ENCODE measurements at places on chromosomes 1 and 21. TPM values are rescaled to one million over a fixed set of nuclear protein-coding genes. Genes with fewer than 3 reads are reported as not detected.

GRCh38 chr1:96865731-96866685 is 144.4 kb downstream of the PTBP2 start:
- no peak for DNase-seq

DNA sequence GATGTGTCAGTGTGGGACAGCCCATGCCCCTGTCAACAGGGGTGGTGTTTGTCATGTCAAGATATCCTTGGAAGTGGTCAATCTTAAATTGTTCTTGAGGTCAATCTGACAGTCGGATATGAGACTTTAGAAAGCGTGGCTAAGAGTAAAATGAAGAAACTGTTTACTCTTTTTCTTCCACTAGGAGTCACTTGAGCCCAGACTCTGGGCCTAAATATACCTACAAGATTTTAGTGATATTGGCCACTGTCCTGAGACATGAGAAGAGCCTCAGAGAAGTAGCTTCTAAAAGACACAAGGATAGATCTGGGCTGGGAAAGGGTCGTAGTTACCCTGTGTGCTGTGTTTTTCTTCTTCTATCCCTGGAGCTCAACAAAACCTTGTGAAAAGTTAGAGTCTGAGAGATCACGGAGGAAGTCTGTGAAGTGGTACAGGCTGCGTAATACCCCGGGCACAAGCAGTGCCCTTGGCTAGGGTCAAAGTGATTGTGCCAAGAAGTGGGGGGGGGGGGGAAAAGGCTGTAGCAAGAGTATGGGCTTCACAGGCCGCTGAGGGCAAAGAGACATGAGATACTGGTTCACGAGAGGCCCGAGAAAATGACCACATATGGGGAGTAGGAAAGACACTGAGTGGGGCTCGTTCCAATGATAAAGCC is 355.2 kb upstream of the GREM2 start:
- no peak for DNase-seq

DNA sequence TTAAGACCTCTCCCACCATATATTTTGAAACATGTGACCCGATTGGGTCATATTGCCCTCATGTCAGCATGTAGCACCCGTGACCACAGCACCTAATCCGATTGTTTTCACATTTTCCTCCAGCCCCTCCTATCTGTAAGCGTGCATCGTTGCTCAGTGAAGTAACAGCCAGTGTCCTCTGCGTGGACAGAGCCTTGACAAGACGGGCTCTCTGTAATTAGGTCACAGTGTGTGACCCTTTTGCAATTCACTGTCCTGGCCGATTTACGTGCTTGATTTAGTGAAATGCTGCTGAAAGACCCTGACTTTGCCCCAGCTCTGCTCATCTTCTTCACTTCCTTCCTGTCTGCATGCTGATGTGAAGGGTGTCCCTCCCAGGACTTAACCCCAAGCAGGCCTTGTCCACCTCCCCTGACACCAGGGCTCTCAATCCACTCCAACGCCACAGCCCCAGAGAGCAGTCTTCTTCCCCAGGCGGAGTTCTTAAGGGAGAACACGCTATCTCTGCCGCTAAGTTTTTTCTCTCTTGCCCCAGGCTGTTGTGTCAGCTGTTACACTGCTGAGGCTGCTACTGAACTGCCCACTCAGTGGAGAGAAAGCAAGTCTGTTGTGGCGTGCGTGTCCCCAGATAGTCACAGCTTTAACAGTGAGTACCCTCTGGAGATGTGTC is 19.4 kb downstream of the URB2 start:
- DNase-seq = no peak

DNA sequence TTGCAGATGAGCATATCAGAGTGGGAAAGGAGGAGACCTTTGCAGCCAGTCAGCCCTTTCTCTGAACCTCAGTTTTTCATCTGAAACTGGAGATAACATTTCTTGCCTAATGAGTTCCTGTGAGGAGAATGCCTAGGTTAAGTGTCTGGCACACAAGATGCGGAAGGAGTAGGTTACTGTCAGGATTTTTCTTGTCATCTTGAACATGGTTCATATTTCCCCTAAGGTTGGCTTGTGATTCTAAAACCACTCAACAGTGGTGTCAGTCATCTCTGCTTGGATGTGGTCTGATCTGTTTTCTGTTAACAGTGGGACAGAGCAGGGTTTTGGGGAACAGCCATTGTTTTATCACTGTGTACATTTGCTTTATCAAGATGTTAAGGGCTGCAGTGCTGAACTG is 70.6 kb downstream of the TGFB2 start:
- DNase-seq = no peak

- DNase-seq = peak; percentile 92
Measured at GRCh38 chr1:6343506-6344405, 49.8 kb downstream of the ACOT7 start.

- no peak for DNase-seq
Measured at GRCh38 chr1:3251807-3252428, 182.9 kb downstream of the PRDM16 start.

DNA sequence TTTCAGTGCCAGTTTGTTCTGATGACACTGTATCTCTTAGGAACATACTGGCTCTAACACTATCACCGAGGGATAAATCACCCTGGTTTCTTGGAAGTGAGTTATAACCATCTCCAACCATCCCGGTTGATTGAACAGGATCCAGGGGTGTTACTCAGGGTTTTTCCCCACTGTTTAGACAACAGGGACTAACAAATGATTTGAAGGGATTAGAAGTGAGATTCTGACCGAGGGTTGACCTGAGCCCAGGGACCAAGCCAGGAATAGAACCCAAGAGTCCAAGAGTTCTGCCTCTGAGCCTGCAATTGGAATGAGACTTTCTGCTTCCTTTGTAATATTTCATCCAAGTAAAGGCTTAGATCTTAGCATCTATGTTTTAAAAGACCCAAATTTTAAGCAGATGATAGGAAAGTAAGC is 154.0 kb downstream of the DHRS3 start:
- no peak for DNase-seq

- no peak for DNase-seq
Measured at GRCh38 chr1:101278238-101278637, 41.4 kb downstream of the S1PR1 start.

- DNase-seq = no peak
Measured at GRCh38 chr1:165443539-165444311, 1.2 kb downstream of the RXRG start.

- DNase-seq = no peak
Measured at GRCh38 chr1:207862241-207862787, 48.6 kb downstream of the CD34 start.

- DNase-seq = no peak
Measured at GRCh38 chr1:90716243-90716551, 905 bp downstream of the BARHL2 start.

- no peak for DNase-seq
Measured at GRCh38 chr1:152926091-152926490, 17.7 kb downstream of the IVL start.

GRCh38 chr1:212791261-212791675 is 309 bp downstream of the NSL1 start:
- DNase-seq = no peak

DNA sequence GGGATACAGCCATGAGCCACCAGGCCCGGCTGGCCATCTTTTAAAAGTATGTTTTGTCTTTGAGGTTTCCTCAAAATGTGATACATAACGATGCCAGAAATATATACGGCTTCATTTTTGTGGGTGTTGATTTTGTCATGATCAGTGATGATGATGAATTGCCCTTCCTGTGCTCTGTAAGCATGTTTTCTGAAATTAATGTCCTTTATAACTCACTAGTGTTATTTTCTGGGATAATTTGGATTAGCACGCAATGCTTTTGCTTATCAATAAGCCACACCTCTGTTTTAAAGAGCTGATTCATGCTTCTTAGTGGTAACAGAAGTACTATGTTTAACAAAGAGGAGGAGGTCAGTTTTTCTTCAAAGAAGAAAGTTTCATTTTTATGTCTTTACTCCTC is 25.6 kb downstream of the PHACTR4 start:
- no peak for DNase-seq

GRCh38 chr1:48530727-48531351 is 58.8 kb upstream of the SPATA6 start:
- no peak for DNase-seq

DNA sequence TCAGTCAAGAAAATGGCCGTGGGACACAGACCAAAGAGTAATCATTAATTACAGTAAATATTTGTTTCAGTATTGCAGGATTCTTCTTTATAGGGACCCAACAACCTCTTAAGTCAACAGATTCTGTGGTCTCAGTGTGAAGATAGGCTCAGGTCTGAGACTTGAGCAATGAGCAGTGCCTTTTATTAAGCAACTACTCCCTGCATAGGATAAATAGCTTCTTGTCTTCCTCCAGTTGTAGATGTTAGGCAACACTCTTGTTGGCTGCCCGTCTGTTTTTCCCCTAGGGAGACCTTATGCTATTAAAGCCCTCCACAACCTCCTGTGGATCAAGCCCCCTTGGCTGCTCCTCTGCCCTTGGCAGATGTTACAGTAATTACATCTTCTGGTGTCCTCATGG is 1.8 kb upstream of the OMA1 start:
- DNase-seq = no peak

GRCh38 chr1:24745711-24746413 is 615 bp downstream of the CLIC4 start:
- DNase-seq = no peak

DNA sequence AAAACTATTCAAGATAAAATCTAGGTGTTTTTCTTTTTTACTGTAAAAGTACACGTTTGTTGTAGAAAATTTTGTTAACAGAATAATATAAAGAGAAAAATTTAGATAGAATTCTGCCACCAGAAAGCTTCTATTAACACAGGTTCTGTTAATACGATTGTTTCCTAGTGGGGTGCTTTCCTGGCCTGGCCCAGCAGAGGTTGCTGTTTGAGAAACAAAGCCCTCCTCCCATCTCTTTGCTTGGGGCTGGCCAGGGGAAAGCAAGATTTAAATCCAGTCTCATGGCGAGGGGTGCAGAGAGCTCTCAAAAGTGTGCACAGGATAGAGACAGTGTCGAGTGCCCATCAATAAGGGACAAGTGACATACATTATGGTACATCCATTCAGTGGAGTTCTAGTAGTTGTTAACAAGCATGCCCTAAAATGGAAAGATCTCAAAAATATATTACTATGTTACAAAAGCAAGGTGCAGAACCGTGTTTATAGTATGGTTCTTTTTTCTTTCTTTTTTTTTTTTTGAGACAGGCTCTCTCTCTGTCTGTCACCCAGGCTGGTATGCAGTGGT is 14.6 kb upstream of the ACBD3 start:
- no peak for DNase-seq

The SLC39A1 gene
- 93.2 TPM for total RNA-seq

The MNDA gene
- not detected for total RNA-seq

The C1QA gene
- not detected for total RNA-seq

The SPRR2B gene
- not detected for total RNA-seq

The IGSF8 gene
- total RNA-seq = 24.0 TPM

The SOAT1 gene
- total RNA-seq = 39.6 TPM

The DONSON gene
- 18.6 TPM for total RNA-seq
